ENCODE measurements at places on chromosomes 12 and 14.

DNA sequence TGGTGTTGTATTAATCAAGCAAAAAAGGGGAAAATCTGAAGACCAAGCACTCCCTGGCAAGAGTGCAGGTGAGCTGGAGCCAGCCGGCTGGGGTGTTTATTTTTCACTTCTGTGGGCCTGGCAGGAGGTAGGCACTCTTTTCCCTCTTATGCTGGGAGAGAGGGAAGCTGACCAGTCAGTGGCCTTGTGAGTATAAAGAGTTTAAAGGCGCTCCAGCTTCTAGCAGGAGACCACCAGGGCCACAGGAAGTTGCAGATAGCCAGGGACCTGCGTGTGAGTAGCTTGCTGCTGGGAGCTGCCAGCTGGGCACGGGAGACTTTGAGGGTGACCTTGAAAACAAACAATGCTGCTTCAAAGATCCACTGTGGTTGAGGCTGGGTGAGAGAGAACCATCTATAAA is 217.4 kb upstream of the PWP1 start:
- peak; percentile 3 for DNase-seq

DNA sequence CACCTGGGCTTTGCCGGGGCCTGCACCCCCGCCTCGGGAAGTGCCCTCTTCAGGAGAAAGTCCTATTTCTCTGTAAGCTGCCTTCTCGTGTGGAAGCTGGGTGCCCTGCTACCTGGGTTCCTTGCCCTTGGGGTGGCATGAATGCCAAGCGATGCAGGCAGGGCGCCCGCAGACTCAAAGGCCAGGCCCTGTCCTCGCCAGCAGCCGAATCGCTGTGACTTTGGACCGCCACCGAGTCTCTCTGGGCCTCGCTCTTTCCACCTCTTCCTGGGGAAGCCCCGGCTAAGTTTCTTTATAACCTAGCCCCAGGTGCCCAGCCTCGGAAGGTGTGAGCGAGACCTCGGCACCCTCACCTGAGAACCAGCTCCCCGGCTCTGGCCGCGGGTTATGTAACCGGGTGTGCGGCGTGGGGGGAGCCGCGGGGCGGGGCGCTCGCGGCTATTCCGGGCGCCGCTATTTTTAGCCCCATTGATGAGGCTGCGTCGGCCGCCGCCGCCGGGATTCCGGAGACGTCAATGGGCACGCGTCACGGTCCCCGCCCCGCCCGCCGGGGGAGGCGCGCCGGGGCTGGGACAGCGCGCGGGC is 14.6 kb upstream of the NR4A1 start:
- peak; percentile 81 for DNase-seq

- no peak for DNase-seq
Observed at GRCh38 chr12:14883686-14884085, 2.0 kb downstream of the MGP start.

DNA sequence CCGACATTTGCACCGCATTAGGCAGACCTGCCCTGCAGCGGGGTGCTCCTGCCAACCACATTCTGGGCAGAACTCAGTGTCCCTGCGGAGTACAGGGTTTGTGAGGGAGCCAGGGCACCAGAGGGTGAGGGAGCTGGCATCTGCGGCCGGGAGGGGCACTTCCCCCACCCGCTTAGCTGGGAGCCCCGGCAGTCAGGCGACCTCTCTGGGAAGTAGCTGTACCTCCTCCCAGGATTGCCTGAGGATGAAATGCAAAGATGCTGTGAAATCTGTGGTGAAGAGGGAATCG is 58.6 kb downstream of the ANKRD9 start:
- peak; percentile 57 for DNase-seq
